SW 1271 (cell line): ENCODE measurements at places on chromosomes 12 and 14.

- DNase-seq: no peak
These were observed 151.1 kb downstream of the SAMD4A start for GRCh38 chr14:54718046-54718445.

GRCh38 chr12:17949558-17950141, 140.3 kb downstream of the RERGL start:
- DNase-seq: no peak

DNA sequence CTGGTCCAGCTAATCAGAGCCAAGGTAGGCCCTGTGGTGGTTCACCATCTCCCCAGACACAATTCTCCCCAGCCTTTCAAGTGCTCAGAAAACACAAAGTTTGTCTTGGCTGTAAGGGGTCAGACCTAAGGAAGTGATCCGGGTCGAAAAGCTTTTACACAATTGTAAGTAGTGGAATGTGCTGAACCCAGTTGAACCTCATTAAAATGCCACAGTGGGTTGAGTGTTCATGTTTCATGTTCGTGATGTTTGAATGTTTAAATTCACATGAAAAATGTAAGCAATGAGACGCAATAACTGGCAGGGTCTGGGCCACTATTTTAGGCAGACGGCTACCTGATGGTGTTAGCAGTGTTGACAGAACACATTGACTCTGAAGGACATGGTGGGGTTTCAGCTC, 60.9 kb upstream of the JDP2 start:
- no peak for DNase-seq

- DNase-seq: no peak
These were observed 77.9 kb downstream of the PRICKLE1 start for GRCh38 chr12:42511656-42512055.

DNA sequence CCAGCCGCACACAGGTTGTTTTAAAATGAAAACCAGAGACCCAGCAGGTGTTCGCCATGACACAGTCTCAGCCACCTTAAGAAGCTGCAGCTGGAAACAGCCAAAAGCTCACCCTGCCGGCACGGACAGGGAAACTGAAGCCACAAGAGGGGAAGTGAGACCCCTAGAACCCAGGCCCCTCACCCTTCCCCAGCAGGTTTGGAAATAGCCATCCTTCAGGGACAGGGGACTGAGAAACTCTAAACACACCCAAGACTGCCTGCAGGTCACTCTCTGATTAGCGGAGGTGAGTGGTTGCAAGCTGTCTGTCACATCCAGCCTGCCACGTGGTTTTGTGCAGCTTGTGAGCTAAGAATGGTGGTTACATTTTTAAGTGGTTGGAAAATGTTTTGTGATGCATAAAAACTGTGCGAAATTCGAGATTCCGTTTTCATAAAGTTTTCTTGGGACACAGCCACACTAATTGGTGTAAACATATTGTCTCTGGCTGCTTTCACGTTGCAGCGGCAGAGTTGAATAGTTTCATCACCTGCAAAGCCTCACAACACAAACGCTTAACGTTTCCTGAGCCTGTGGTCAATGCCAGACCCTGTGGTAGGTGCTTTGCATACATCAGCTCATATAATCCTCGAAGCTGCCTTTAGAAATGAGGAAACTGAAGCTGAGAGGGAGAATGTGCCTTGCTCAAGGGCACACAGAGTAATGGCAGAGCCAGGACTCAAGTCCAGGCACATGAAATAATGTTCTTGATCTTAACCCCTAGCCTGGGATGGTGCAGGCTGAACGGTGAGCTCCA, 1.7 kb upstream of the SELPLG start:
- no peak for DNase-seq

- no peak for DNase-seq
These were observed 3.2 kb downstream of the PRPH start for GRCh38 chr12:49298160-49298559.

DNA sequence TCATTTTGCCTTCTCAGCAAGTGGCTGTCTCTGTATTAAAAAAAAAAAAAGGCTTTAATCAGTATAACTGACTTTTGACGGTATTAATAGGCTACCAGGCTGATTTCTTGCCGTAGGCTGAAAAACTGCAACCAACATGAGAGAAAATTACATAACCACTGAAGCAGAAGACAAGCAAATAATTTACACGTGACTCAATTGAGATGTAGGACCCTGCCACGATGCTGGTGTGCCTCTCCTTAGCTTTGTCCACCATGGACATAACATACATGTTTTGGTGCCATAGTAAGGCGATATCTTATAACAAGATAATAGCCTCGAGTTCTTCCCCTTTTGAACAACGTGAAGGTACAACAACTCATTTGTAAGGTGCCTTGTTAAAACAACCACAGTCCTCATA, 88.7 kb upstream of the GRIP1 start:
- no peak for DNase-seq

- peak; percentile 53 for DNase-seq
These were observed 48.5 kb downstream of the BAZ2A start for GRCh38 chr12:56581418-56582145.

DNA sequence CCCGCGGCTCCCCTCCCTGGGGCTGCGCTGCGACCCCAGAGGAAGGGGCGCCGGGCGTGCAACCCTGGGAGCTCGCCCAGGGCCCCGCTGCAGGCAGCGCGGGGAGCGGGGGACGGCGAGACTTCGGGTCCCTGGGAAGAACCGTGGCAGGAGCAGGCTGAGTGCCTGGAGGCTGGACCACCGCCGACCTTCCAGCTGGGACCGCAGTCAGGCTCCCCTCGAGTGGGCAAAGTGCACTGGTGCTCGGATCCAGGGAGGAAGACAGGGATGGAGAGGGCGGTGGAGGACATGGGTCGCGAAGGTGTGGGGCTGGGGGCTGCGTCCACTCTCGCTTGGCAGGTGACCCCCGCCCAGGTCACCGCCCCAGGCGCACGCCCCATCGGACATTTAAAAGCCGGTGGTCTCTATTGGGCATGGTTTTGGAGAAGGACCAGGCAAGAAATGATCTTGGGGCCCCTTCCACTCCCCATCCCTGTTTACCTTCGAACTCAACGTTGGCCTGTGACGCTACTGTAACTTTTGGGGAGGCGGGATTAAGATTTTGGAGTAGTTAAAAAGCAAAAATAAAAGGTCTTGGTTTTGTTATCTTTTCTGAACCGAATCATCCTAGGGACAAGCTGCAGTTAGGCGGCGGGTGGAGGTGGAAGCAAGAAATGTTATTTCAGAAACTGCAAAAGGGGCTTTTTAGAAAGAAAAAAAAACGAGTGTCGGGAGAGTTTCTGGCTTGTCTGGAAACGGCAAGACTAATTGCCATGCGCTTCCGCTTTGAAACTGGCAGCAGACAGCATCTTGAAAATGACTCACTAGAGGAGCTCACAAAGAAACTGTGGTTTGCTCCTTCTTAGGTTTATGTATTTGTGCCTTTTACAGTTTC, 1.0 kb downstream of the ELK3 start:
- peak; percentile 73 for DNase-seq

DNA sequence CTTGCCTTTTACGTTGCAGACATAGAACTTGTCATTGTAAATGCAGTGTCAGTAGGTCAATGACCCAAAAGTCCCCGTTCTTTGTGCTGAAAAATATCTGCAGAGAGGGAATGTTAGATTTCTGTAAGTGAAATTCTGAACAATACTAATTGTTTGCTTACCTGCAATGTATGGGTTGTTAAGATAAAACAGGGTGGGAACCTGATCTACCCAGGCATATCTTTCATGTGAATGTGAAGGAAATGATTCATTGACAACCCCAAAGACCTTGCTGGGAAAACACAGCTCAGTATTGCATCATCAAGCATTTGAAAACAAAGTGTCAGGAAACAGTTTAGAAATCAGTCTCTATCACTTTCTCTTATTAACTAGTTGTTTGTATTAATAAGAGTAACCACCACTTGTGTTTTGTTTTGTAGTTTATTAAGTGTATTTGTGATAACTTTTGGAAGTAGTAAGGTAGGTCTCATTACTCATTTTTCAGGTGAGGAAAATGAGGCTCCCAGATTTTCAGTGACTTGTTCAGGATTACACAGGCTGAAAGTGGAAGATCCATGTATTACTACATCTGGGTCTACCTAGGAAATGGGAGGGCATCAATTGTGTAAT, 57.9 kb upstream of the SLC38A2 start:
- DNase-seq: peak; percentile 98

GRCh38 chr12:65881348-65881961, 57.2 kb downstream of the HMGA2 start:
- DNase-seq: no peak

DNA sequence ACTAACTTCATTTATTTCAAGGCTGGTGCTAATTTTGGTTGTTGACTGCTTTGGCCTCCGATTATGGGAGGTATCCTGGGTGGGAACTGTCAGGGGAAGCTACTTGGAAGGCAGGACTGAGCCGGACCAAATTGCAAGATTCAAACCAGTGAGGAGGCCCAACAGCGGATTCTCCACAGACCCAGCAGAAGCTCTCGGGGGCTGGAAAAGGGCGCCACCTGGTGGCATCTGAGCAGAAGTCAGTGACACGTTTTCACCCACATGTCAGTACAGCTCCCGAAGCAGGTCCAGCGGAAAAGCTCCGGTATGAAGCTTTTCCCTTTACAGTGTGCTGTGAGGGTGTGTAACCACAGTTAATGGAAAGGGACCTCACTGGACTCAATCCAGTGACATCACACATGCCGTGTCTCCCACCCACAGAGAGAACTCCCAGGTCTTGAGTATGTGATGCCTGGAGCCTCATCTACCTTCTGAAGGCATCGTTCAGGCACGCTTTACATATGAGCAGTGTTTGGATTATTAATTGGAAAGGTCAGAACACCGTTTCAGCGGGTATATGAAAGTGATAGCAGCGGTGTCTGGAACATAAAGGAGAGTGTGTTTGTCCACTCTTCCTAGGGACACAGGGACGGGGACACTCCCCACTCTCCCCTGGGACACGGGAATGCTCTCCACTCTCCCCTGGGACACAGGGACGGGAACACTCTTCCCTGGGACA, 3.6 kb upstream of the P2RX2 start:
- no peak for DNase-seq

DNA sequence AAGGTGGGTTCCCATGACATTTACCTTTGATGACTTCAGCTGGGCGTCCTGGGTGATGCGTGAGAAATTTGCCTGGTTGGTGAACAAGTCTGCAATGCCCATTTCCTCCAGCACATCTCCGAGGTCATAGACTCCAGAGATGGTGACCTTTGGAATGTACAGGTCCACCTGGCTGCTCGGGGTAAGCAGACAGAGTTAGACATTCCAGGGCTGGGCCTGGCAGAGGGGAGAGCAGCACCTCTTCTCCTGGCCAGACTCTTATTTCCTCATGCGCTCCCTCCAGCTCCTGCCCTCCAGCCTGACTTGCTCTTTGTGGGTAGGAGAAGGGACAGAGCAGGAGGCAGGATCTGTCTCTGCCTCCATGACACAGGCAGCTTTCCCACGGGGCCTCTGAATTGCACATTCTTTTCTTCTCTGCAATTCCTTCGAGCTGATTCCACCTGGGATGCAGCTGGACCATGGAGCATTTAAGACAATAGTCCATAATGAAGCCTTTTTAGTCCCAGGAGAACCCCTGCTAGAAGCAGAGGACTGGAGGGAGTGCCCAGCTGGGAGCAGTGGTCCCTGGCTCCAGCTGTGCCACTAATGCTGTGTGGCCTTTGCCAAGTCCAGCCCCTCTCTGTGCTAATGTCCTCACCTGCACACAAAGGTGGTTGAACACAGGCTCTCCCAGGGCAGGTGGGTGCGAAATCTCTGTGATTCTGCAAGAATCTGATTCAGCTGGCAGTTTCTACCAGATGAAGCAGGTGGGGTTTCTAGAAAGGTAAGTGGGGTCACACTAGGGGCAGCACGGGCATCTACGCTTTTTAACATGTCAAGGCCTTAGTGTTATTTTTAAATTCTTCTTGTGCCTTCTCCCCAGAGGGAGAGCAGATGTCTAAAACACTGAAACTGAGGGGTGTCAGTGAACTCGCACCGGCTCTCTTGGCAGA, 13.2 kb upstream of the SERPINA10 start:
- no peak for DNase-seq
